ENCODE measurements at places on chromosomes 4 and X.

DNA sequence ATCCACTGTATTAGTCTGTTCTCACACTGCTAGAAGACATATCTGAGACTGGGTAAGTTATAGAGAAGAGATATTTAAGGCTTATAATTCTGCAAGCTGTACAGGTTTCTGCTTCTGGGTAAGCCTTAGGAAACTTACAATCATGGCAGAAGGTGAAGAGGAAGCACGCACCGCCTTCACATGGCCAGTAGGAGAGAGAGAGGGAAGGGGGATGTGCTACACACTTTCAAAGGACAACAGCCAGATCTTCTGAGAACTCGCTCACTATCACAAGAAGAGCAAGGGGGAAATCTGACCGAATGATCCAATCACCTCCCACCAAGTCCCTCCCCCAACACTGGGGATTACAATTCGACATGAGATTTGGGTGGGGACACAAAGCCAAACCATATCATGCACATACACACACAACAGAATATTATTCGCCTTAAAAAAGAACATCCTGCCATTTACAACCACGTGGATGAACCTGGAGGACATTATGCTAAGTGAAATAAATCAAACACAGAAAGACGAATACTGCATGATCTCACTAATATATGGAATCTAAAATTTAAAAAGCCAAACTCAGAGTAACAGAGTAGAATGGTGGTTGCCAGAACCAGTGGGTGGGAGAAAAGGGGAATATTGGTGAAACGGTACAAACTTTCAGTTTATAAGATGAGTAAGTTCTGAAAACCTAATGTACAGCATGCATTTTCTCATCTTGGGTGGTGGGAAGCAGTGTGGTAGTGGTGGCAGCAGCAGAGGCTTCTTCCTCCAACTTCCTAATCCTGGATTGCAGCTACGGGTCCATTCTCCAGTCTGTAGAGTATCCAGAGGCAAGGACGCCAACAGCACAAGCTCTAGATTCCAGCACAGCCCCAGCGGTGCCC lies 12.8 kb downstream of the FRYL start:
- no peak for DNase-seq

DNA sequence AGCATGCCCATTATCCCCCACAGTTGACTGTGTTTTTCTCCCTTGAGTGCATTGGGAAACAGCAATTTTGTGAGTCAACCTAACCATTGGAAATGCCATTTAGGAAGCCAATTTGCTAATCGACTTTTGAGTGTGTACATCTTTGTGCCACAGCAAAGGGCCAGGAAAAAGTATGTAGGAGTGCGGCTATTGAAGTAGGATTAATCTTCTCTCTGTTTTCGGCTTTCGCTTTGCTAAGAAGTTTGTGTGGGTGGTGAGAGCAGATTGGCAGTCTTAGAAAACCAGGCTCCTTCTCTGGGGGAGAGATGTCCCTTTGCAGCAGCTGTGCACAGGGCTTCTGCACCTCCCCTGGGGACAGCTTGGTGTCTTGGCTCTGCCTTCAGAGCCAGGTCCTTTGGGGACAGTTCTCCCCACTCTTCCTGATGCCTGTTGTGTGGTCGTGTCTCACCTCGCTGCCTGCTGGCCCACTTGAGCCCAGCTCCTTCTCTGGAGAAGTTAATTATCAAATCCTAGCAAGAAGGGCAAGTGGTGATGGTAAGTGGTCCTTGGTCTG lies 74.5 kb downstream of the GEMIN8 start:
- no peak for DNase-seq

DNA sequence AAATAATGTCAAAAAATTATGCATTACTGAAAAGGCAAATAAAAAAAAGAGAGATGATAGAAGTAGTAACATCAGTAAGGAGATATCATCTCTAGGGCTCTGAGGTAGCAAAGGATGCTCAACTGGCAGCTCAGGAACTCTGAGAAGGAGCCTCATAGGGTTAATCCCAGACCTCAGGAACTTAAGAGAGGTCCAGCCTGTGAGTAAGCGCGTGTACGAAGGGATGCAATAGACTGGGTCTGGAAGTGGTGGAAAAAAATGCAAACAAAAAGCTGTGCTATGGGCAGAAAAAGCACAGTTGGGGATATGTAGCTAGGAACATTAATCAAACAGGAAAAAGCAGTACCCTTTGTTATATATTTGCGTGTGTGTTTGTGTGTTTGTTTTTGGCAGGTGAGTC lies 282.0 kb downstream of the GALNTL6 start:
- no peak for DNase-seq

GRCh38 chrX:119375561-119375960 lies 23.6 kb upstream of the SLC25A43 start:
- DNase-seq: no peak

DNA sequence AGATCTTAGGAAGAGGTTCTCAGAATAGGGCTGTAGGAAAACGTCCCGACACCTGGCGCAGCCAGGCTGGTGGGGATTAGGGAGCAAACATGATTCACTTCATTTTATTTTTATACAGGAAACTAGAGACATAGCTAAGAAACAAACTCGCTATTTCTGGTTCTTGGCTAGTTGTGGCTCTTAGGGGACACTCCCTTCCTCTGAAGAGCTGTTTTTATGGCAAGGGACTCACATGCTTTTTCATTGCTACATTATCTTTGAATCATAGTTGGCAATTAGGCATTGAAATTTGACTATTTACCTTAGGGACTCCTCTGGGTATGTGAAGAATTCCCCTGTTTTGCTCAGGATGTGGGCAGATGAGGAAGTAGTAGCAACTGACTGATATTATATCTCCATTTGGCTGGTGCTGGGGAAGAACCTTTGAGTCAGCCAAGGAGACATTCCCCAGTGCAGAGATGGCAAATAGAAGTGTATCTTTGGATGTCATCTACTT lies 174.5 kb downstream of the SMIM20 start:
- DNase-seq: no peak

Measured in right kidney (tissue), 9 donors.